ENCODE measurements at places on chromosomes 1 and 21. TPM values are rescaled to one million over a fixed set of nuclear protein-coding genes. Genes with fewer than 3 reads are reported as not detected.
A peak's percentile ranks its signal among the peaks of the same experiment; 100 is the strongest.

- DNase-seq: peak; percentile 50
Measured at GRCh38 chr1:44029260-44029910, 1.9 kb downstream of the SLC6A9 start.

DNA sequence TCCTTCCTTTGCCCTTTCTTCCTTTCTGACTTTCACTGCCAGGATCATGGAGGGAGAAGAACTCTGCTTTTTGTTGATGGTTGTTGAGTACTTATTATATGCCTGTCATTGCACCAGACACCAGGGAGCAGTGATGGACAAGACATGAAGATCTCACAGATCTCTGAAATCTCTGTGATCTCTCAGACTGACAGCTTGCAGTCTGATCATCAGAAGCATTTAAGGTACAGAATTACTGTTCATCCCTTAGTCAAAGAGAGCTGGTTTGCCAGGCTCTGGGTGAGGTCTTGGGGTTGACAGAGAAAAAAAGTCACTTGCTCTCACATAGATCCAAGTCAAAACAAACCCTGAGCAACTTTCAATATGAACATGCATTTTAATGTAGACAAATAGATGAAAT, 299.5 kb upstream of the FMN2 start:
- no peak for DNase-seq

DNA sequence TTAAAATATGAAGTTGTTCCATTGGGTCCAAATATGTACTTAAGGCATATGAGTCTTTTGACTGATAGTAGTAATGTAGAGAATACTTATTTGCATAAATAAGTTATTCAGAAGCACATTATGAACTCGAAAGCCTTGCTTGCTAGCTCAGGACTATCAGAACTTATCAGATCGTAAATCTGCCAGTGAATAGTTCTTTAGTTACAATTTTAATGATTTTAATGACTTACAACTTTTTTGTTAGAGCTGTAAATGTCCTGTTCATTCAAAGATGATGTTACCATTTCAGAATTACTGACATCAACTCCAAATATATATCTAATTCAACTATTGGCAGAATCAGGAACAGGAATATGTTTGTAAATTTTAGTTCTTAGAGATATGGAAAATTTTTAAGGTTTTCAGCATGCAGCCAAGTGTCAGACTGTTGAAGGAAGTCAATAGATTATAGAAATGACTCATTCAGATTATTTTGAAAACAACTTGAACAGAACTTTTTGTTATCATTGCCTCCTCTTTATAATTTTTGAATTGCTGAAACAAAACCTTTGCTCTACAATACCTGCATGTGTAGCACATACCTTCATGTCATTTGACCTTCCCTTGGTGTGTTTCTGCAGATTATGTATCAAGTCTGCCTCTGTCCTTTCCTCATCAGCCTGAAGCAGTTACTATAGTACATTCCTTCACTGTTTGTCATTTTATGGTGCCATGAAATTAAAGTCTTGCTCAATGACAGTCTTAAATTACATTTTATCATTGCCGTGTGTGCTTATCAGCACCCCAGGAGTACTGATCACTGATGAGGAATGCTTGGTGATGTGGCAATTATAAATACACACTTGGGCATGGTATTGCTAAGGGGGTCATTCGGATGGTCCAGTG, 44.9 kb downstream of the LRRC8D start:
- peak; percentile 82 for DNase-seq

GRCh38 chr1:206000641-206001339, 2.4 kb downstream of the RAB7B start:
- peak; percentile 89 for DNase-seq

DNA sequence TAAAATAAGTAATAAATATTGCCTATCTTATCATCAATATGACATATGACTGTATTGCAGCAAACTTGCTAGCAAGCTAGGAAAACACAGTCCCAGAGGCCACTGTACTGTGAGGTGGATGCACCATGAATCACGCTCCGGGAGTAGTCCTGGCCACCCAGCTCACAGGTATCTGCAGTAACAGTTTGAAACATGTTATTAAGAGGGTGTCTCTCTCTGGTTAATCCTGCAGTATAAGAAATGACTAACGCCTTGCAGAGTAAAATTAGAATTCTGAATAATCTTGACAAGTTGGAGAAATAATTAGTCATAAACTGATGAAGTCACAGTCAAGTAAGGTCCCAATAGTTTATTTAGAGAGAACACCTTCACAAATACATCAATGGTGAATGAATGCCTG, 34.0 kb upstream of the DPT start:
- no peak for DNase-seq

- peak; percentile 16 for DNase-seq
Measured at GRCh38 chr1:41474490-41475271, 9.8 kb downstream of the EDN2 start.

- no peak for DNase-seq
Measured at GRCh38 chr21:45476582-45476981, 65.7 kb downstream of the SLC19A1 start.

DNA sequence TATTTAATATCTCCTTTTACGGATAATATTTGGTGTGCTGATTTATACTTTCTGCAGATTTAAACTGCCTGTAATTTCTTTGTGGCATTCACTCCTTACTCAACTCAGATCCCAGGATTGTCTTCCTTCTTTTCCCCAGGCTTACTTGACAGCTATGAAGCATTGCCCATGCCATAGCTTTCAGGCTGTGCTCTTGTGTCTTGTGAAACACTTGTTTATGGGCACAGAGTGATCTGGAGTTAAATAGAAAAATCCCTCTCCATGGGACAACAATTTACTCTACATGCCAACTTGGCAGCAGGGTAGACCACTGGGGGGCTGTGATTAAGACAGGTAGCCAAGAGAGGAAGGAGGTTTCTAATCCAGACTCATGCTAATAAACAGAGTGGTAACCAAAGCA, 57.4 kb downstream of the PPP1R12B start:
- DNase-seq: no peak

- DNase-seq: peak; percentile 92
Measured at GRCh38 chr21:31335957-31336738, 7.9 kb downstream of the TIAM1 start.

- peak; percentile 97 for DNase-seq
Measured at GRCh38 chr1:99662539-99663080, 16.7 kb downstream of the PALMD start.

DNA sequence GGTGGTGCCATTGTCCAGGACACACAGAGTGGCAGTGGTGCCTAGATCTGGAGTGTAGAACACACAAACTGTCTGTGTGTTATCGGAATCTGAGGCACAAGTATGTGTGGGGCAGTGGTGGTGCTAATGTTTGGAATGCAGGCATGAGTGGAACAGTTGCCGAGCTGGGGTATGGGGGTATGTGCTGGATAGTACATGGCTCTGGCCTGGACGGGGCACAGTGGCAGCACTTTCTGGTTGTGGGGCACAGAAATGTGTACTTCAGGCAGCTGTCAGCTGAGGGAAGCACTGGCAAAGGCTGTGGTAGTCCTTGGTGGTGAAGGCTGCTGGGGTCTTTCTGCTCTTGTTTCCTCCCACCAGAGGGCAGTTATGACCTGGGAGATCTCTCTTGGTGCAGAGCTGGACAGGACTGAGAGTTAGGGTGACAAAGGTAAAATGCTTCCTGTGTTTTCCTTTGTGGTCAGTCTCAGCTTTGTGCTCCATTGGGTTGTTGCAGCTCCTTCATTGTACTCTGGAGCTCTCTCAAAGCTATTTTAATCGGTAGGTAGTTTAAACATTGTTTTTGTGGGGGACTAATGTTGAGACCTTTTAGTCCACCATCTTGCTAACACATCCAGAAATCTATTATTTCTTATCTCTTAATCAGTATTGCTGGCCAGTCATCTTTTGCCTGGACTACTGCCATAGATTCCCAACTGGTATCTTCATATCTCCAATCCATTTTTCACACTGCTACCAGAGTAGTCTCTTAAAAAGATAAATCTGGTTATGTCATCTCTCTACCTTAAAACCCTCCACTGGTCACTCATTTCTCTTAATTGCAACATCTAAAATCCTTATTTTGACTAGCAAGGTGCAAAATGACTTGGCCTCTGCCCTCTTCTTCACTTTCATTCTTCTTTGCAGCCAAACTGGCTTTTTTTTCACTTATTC, 83.9 kb upstream of the NBPF4 start:
- DNase-seq: no peak

GRCh38 chr1:207605444-207606361, 39.2 kb upstream of the CR1L start:
- no peak for DNase-seq

GRCh38 chr1:113333056-113333455, 57.3 kb upstream of the MAGI3 start:
- no peak for DNase-seq

- no peak for DNase-seq
Measured at GRCh38 chr1:234965111-234965510, 163.5 kb downstream of the TOMM20 start.

DNA sequence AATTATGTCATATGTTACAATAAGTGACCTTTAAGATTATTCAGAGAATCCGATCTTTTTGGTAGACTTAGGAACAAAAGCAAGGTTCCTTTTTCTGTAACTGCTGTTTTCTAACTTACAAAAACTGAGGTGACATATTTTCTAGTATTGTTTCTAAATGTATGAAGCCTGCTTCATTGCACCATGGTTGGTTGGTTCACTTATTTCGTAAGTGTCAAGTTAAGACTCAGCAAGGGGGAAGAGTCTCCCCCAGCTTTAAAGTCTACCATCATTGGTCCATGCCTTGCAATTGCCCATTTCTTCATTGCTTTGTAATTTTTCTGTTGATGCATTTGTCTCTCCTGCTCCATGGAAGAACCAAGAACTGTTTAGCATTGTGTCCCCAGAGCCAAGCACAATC, 136.9 kb downstream of the DISC1 start:
- DNase-seq: no peak

GRCh38 chr1:66770240-66770639, 18.0 kb downstream of the DYNLT5 start:
- no peak for DNase-seq

DNA sequence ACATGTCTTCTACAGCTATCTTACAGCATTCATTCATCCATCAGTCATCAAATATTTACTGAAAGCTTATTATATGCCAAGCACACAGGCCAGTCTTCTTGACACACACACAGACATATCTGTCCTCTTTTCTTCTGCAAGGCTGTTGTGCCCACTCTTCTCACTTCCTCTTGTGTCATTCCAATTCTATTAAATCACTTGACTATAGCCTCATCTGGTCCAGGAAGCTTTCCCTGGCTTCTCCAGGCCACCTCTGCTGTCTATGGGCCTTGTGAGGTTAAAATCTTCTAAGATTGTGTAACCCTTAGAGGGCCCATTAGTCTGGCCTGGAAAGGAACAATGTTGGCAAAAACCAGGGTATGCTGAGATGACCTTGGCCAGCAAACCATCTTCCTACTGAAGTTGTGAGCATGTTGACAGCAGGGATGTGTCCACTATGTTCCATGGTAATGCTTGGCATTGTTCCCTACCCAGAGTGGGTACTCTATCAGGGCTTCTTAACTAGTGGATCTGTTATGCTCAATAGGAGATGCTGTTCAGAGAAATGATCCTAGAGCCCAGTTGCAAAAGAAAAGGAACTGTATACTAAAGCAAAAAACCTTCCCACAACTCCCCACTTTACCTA, 5.3 kb downstream of the TRAF3IP3 start:
- DNase-seq: peak; percentile 44

DNA sequence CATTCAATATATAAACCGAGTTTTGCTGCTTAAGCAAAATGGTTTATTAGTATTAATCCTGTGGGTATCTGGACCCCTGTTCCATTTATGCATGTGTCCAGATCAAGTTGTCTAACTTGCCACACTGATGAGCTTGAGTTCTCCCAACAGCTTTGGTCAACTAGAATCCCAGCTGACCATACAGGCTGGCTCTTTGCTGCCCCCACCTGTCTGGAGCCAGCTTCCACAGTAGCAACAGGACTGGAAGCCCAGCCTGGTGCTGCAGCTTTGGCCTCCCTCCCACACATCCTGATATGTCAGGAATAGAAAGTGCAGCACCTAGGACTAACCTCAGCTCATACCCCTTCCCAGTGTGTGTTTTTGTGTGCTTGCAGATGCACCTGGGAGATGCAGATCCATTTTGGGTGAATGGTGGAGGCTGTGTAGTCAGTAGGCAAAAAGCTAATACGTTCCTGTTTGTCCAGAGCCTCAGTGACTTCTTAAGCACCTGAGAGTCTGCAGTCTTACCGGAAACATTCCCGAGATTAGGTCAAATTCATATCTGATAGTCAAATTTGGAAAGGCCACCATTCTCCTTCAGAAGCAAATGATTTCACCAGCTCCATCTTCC, 40.9 kb upstream of the BEND5 start:
- DNase-seq: peak; percentile 68

GRCh38 chr1:29756901-29757725, 520.8 kb downstream of the PTPRU start:
- no peak for DNase-seq

DNA sequence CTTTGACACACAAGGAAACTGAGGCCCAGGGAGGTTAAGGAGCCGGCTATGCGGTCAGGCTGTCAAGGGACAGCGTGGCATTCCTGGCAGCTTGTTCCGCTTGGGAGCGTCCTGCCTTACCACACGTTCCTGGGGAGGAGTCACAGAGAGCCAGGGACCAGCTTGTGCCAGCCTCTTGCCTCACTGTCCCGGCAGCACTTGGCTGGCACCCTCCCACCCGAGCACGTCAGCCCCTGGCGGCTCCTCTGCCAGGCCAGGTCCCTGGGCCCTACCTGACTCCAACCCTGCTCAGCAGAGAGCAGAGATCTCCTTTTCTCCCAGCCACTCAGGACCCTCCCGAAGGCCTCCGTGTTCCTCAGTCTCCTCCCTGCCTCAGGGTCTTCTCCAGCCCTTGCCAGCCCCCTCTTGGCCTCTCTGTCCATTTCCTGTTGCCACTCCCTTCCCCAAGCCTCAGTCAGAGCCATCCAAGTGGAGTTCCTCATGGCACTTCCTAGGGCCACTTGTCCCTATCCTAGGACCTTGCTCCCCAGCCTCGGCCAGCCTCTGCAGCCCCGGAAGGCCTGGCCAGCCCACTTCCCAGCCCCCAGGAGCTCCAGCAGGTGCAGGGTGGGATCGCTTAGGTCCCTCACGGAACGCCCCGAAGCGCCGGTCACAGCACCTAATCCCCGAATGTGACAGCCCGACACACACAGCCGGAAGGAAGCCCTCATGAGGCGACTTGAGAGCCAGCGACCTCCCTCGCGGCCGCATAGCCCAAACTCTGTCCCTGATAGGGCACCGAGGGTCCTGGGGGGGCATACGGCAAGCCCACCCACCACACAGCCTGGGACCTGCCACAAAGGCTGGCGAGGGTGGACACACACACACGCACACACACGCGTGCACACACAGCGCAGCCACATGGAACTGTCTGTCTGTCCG, 130.3 kb downstream of the CASZ1 start:
- DNase-seq: no peak

DNA sequence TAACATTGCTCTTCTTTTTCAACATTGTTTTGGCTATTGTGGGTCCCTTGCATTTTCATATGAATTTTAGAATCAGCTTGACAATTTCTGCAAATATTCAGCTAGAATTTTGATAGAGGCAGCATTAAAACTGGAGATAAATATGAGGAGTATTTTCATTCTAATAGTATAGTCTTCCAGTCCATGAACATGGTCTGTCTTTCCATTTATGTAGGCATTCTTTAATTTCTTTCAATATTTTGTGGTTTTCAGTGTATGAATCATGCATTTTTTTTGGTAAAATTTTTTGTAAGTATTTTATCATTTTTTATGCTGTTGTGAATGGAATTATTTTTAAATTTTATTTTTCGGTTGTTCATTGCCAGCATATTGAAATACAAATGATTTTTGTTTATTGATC, 97.2 kb downstream of the DNAH14 start:
- DNase-seq: peak; percentile 0

Gene ATF3
- 1.7 TPM for polyA plus RNA-seq

Gene UBASH3A
- polyA plus RNA-seq: not detected

Gene LCE3C
- not detected for polyA plus RNA-seq

Gene ARHGEF11
- 11.0 TPM for polyA plus RNA-seq

Gene LIPI
- not detected for polyA plus RNA-seq

Gene ZNF695
- polyA plus RNA-seq: 2.0 TPM

Gene CD5L
- polyA plus RNA-seq: not detected

Gene EXTL1
- polyA plus RNA-seq: 6.4 TPM

Gene RCAN3
- 7.9 TPM for polyA plus RNA-seq

Data from GM23248 (cell line).